GM06990 (cell line): ENCODE measurements at places on chromosomes 7 and 10.

GRCh38 chr7:101133621-101134398, 6.9 kb downstream of the SERPINE1 start:
- DNase-seq, result no peak

DNA sequence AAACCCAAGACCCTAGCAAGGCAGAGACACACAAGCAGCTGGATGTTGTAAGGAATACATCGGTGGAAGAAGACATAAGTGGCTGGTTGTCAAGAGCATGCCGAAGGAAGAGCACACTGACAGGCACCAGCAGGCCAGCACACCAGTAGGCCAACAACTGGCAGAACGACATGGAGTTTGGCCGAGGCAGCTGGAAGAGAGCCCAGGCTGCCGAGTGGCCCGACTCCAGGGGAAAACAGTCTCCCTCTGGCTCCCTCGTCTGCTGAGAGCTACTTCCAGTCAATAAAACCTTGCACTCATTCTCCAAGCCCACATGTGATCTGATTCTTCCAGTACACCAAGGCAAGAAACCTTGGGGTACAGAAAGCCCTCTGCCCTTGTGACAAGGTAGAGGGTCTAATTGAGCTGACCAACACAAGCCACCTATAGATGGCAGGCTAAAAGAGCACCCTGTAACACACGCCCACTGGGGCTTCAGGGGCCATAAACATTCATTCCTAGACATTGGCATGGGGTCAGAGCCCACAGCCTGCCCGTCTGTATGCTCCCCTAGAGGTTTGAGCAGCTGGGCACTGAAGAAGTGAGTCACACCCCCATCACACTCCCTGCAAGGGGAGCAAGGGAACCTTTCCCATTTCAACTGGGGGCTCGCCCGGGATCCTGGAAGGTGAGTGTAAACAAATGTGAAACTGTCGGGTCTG, 14.7 kb upstream of the TNS3 start:
- DNase-seq, result no peak

DNA sequence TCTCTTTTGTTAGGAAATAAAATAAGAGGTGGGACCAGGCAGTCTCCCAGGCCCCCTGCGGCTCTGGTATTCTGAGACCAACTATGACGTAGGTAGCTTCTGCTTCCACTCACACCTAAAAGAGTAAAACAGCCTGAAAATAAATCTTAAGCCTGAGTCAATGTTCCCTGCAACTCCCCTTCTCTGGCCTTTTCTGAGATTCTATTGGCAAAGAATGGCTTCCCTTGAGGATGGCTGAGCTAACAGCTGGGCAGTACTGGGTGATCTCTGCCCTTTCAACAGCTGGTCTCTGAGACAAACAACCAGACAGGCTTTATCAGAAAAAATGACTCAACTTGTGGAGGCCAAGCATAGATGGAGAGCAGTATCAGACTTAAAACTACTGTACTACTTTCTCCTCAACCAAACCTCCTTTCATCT, 58.7 kb downstream of the CREB3L2 start:
- no peak for DNase-seq

DNA sequence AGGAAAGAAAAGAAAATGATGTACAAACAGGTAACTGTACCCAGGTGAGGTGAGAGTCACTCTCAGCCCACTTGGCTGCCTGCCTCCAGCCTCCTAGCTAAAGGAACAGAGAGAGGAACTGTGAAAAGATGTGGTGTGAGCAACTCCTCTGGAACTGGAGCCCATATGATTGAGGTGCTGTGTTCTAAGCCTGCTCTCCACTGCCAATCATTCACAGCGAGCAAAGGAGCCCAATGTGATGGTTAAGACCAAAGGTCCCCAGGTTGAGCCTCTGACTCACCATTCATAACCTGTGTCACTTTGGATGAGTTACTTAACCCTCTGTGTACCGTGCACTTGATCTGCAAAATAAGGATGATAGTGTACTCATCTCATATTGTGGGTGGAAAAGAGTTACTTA, 868.1 kb upstream of the AUTS2 start:
- no peak for DNase-seq

DNA sequence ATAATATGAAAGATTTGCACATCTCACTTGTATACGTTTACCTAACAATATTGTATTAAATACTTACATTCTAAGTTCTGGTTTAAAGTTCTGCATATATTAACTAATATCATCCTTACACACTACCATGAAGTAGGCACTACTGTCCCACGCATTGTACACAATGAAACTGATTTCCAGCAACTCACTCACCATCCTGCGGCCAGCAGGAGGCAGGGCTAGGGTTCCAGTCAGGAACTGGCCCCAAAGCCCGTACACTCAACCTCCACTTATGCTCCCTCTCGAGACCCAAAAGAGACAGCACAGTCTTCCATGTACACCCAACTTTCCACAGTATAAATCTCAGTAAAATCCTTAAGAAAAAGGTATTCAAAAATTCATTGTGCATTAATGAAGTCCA, 41.4 kb downstream of the GRID1 start:
- DNase-seq, result no peak

GRCh38 chr10:132360766-132361447, 28.9 kb downstream of the LRRC27 start:
- DNase-seq, result no peak

DNA sequence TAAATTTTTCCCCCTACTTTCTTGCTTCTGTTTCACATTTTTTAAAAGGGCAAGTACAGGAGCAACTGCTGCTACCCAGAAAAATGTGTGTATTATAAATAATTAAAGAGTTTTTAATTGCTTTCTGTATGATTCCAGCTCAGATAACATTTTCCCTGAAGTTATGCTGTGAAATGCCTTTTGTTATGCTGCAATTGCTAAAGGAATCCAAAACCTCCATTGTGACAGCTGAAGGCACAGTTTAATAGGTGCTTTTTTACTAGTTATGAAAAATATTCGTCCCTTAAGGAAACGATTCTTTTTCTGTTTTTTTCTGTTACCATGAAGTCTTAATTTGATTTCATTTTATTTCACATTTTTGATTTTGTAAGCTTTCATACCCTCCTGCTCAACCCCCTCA, 83.2 kb downstream of the ZNRF2 start:
- no peak for DNase-seq

GRCh38 chr10:82815680-82816079, 940.7 kb downstream of the NRG3 start:
- no peak for DNase-seq

GRCh38 chr10:122504610-122504950, 43.2 kb downstream of the HTRA1 start:
- DNase-seq, result no peak

- DNase-seq, result no peak
Observed at GRCh38 chr7:48102530-48102929, 13.5 kb downstream of the UPP1 start.
